ENCODE measurements at places on chromosomes 11 and 22.

DNA sequence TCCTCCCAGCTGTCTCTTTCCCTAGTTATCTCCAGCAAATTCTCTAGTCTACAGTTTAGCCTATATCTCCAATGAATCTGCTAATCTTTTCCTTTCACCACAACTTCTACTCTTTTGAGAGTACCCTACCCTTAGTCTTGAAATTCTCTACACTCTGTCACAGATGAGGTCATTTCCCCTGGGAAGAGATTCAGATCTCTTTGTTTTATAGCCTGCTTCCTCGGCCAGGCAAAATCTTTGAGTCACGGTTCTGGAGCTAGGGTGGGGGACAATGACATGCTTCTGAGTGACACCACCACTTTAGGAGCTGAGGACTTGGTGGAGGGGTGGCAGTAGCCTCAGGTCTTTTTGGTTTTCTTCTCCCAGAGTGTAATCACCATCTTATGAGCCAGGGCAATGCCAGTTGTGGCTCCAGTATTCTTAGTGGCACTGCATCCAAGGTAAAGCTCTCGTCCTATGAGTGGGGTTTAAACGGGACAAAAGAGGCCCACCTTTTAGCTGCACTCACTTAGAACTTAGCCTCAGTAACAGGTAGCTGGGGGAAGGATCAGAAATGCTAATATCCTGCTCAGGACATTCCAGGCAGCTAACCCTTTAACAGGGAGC lies 98.5 kb upstream of the RRM1 start:
- no peak for DNase-seq

- DNase-seq, result no peak
These were observed 166.2 kb downstream of the FAT3 start for GRCh38 chr11:92390783-92391182.

DNA sequence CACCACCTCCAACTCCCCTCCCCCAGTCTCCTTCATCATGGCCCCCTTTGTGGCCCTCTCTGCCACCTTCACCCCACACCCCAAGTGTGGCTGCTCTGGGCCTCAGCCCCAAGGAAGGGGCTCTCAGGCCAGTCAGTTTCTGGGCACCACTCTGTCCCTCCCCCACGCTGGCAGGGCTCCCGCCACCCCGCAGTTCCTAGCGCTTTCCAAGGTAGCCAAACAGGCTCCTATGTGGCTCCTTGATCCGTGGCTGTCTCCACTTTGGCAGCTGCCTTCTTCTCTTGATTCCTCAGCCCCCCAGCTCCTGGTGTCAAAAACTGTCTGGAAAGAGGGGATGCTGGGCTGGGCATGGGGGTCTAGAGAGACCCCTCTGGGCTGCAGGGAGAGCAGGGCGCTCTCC lies 10.4 kb upstream of the CACNA1I start:
- DNase-seq, result no peak

- no peak for DNase-seq
These were observed 62.4 kb downstream of the NAV2 start for GRCh38 chr11:19774817-19775580.

GRCh38 chr11:535210-535518 lies 212 bp downstream of the HRAS start:
- no peak for DNase-seq

DNA sequence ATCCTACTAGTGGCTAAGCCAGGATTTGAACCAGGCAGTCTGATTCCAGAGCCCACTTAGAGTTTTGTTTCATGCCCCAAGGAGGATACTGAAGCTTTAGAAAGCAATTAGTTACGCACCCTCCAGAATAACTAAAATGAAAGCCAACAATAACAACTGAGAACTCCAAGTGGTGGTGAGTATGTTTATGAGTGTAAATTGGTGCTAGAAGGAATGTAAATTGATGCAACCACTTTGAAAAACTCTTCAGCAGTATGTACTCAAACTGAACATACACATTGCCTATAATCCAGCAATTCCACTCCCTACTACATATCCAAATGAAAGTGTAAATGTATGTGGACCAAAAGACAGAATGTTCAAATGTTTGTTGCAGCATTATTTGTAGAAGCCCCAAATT lies 6.7 kb upstream of the ARL14EP start:
- DNase-seq, result no peak

DNA sequence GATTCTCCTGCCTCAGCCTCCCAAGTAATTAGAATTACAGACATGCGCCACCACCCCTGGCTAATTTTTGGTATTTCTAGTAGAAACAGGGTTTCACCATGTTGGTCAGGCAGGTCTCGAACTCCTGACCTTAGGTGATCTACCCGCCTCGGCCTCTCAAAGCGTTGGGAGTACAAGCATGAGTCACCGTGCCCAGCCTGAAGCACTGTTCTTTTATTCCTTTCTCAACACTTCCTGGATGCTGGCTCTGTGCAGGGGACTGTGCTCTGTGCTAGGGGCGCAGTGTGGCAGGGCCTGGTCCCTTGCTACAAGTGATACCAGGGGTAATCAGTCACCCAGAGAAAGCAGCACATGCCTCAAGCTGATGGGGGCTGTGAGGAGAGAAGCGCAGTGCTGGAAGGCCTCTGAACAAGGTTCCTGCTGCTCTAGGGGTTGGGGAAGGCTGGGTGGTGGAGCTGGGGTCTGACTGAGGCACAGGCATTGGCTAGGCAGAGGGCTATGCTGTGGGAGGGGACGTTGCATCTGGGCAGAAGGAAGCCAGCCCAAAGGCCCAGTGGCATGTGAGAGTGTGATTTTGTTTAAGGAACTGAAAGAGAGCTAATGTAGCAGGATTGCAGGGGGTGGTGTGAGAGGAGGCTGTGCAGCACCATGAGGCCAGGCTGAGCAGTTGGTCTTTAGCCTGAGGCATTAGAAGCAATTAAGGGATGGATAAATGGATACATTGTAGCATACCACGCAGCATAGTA lies 42.5 kb downstream of the CABIN1 start:
- DNase-seq, result no peak

DNA sequence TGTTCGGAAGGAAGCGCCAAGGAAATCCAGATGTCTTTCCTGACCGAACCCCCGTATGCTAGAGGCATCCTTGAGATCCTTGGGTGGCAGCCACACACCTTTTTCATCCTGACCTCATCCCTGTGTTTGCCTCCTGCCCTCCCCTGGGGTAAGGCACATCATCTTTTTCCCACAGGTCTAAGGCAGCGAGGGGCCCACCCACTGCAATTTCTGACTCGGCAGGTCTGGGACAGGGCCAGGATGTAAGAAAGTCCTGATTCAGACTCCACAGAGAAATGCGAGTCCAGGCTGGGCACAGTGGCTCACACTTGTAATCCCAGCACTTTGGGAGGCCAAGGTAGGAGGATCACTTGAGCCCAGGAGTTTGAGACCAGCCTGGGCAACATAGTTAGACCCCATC lies 10.5 kb downstream of the ZMAT5 start:
- no peak for DNase-seq

GRCh38 chr11:65204143-65204542 lies 22.4 kb downstream of the CAPN1 start:
- DNase-seq, result no peak

DNA sequence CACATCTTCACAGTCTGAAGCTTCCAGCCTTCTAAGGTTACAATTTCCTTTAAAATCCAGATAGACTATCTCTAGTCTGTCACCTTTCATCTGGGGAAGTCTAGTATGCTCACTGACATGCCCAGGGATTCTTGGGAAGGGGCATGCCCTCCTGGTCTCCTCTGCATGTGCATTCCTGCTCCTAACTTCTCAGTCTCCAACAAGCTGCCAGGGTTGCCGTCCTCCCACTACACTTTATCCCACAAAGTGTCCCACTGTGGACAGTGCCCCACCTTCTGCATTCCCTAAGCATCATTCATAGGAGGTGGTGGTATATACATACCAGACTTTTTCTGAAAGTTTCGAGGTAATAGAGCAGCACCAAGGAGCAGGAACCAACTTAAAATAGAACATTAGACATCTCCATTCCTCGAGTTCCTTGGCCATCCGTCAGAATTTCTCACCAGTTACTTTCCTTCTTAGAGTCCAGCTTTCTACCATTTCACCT lies 28.7 kb downstream of the EIF3F start:
- no peak for DNase-seq

GRCh38 chr11:80838153-80838552 lies 1397.3 kb upstream of the TENM4 start:
- DNase-seq, result no peak

GRCh38 chr22:26383968-26384556 lies 45.0 kb upstream of the ASPHD2 start:
- no peak for DNase-seq

GRCh38 chr22:46053563-46054090 lies 76.7 kb upstream of the WNT7B start:
- peak; percentile 31 for DNase-seq

GRCh38 chr11:130400781-130401483 lies 27.5 kb downstream of the ADAMTS8 start:
- DNase-seq, result no peak

GRCh38 chr11:134840945-134841344 lies 428.9 kb upstream of the B3GAT1 start:
- no peak for DNase-seq

DNA sequence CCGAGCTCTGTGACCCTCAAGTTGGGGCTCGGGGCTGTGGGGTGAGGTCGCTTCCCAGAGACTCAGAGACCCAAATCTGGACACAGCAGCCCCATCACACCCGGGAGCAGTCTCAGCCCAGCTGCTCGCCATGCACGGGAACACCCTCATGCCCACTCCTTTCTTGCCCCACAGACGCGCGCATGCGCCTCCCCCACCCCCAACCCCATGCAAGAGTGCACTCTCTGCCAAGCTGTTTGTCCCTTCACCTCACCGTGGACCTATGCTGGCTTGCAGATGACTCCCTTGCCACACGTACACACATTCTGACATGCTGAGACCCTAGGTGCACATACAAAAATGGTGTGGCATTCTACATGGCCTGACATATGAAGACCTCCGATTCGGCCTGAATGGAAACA lies 478 bp upstream of the CD248 start:
- DNase-seq, result no peak

GRCh38 chr11:111019451-111019850 lies 226.1 kb upstream of the POU2AF2 start:
- DNase-seq, result no peak

DNA sequence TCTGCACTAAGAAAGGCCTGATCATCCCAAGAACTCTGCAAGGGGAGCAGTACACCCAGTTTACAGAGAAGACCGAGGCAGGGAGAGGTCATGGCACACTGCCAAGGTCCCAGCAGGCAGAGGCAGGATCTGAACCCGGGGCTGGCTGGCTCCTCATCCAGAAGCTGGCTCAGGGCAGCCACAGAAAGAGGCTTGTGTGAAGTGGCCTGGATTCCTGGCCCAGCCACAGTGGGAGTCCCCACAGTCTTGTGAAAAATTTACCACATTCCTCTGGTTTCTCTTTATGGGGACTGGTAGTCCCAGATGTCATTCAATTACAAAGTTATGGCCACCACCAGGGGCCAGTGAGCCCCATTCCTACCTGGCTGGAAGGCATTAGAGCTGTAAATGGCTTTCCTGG lies 440.5 kb downstream of the MIAT start:
- DNase-seq, result no peak

DNA sequence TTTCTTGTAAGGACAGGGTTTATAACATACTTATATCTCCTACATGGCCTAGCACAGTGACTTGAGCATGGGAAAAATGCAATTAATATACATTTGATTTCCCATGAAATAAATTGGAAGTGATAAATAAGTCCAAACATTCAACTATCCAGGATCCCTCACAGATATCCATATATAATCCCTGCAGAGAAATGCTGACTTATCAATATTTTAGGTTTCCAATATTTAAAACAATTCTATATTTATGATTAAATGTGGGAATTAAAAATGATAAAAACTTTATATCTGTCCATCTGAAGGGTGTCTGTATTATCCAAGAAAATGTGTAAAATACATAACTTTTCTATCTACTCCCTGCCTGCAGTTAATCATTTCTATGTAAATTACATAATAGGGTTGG lies 6.3 kb downstream of the OR10A4 start:
- no peak for DNase-seq

Measured in stimulated activated CD8-positive, alpha-beta memory T cell treated with anti-CD3 and anti-CD28 coated beads, Interleukin-4, amount 100 ng/mL, for 1 hour (primary cell).